ENCODE measurements at places on chromosomes 13 and 19.

- no peak for DNase-seq
These were observed 19.1 kb upstream of the ZNF260 start for GRCh38 chr19:36547001-36547732.

DNA sequence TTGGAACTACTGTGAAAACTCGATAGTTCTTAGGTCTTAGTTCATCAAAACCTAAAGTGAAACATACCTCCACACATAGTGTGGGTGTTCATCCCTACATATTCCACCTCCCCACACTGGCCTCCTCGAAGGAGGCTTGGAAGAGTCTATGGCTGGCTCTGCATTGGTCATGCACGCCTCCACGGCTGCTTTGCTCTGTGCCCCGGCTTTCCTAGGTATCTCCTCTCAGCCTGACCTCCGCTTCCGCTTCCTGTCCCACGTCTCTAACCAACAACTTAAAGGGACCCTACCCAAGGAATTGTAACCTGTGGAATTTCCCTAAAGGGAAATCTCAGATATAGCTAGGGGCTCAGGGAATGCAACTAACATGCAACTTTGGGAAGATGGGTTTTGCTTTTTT is 79.7 kb upstream of the MBNL2 start:
- DNase-seq = no peak

DNA sequence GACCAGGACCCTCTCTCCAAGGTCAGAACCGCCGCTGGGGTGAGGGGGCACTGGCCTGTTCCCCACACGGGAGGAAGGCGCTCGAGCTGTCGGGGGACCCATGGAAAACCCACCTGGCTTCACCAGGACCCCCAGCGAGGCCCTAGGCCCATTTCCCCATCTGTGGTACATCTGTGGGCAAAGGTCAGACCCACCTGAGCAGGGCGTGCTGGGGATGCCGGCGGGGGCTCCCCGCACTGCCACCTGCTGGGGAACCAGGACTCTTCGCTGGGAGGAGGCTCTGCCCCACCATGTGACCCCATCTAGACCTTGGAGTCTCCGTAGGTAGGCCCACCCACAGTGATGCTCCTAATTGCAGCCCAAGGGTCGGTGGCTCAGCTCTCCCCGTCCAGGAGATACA is 511 bp downstream of the WDR88 start:
- no peak for DNase-seq

GRCh38 chr13:104288496-104288895 is 1222.3 kb upstream of the SLC10A2 start:
- no peak for DNase-seq

DNA sequence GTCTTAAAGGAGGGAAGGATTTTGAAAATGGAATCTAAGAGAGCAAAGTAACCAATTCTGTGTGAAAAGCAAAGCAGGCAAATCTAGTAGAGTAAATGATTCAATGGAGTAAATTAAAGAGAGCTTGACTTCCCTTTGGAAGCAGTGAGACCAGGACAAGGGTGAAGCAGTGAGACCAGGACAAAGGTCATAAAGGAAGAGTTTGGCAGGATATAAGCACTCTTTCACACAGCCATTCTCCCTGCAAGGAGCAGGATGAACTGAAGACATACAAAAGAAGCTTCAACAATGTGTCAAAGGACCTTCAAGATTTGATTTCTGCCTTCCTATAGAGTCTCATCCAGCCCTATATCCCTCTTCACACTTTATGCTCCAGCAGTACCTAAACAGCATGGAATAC is 123.8 kb downstream of the ENOX1 start:
- no peak for DNase-seq

Data from NCI-H1092 treated with DMSO at 0.1 percent for 48 hours (cell line).